Upper lobe of left lung (tissue), 6 donors: ENCODE measurements at places on chromosomes 2 and 18. TPM values are rescaled to one million over a fixed set of nuclear protein-coding genes. Genes with fewer than 3 reads are reported as not detected.

C2orf78 gene
- not detected for total RNA-seq

PLGLB2 gene
- 7.1 TPM for total RNA-seq

UGT1A10 gene
- not detected for total RNA-seq

DNA sequence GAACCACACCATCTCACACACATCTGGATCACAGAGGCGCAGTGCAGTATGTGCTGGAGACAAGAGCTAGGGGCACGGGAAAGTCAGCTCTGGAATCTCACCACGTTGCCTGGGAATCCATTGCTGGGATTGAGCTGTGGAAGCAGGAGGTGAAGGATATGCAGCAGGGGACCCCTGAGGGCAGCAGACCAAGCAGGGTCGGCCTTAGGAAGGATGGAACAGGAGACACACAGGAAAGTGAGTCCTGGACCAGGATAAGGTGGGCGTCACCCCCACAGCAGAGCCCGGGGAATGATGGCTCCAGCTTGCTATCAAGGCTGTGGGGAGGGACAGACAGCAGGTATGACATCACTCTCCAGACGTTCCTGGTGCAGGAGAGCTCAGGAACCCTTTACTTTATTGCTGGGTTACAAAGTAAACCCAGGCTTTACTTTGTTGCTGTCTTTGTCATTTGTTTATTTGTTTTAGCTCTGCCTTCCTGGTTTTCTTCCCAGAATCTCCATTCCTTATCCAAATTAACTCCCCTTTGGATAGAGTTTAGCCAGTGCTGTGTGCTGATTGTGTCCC is 329.8 kb upstream of the MYT1L start:
- H3K4me3 ChIP-seq: no peak overlapping the region
- no peak for DNase-seq
- H3K4me1 ChIP-seq: peaks cover 6% of the 10 kb centered on the region
- H3K36me3 ChIP-seq: no peaks in the 10 kb centered on the region
- no peaks in the 10 kb centered on the region for H3K27me3 ChIP-seq
- H3K27ac ChIP-seq: no peak overlapping the region

- no peaks in the 10 kb centered on the region for H3K36me3 ChIP-seq
- DNase-seq: no peak
- H3K4me1 ChIP-seq: peaks cover 4% of the 10 kb centered on the region
Measured at GRCh38 chr2:72112981-72113846, 34.4 kb downstream of the CYP26B1 start.

- H3K4me3 ChIP-seq: no peak overlapping the region
- DNase-seq: no peak
- H3K27me3 ChIP-seq: no peaks in the 10 kb centered on the region
- H3K4me1 ChIP-seq: no peaks in the 10 kb centered on the region
- H3K36me3 ChIP-seq: no peaks in the 10 kb centered on the region
Measured at GRCh38 chr2:133711806-133712205, 143.5 kb upstream of the NCKAP5 start.

GRCh38 chr2:223731503-223731902 is 105.9 kb downstream of the AP1S3 start:
- H3K4me3 ChIP-seq: no peak overlapping the region
- H3K27me3 ChIP-seq: no peaks in the 10 kb centered on the region
- no peaks in the 10 kb centered on the region for H3K36me3 ChIP-seq
- no peak overlapping the region for H3K27ac ChIP-seq
- no peak for DNase-seq
- H3K4me1 ChIP-seq: no peaks in the 10 kb centered on the region

GRCh38 chr2:238873841-238874240 is 26.0 kb downstream of the TWIST2 start:
- no peaks in the 10 kb centered on the region for H3K27me3 ChIP-seq
- no peaks in the 10 kb centered on the region for H3K36me3 ChIP-seq
- no peak overlapping the region for H3K27ac ChIP-seq
- peaks cover 9% of the 10 kb centered on the region for H3K4me1 ChIP-seq
- DNase-seq: no peak

GRCh38 chr2:100944617-100945432 is 57.3 kb upstream of the RPL31 start:
- H3K27me3 ChIP-seq: no peaks in the 10 kb centered on the region
- DNase-seq: no peak
- no peak overlapping the region for H3K27ac ChIP-seq
- no peak overlapping the region for H3K4me3 ChIP-seq

DNA sequence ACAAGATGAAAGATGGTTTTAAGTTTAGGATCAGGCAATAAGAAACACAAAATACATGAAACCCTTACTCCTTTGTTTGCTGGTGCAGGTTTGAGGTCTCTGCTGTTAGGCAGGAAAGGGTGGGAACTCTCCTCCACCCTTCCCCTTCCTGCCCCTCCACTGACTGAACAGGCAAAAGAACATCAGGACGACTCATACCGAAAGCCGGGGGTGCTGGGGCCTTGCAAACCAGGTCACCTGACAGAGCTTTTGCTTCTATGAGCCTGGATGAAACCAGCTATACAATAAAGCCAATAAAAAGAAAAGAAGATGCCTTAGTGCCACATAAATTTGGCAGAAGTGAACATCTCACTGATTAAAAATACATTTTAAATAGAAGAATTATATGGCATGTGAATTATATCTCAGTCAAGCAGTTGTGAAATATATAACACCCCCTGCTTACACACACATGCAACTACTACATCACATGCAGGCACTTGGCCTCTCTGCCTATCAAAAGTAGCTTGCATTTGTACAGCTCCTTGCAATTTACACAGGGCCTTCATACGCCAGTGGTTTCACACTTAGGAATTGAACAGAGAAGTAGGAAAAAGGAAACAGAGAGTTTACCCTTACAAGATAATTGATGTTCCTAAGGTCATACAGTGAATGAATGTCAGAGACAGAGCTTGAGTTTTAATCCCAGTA is 215.1 kb upstream of the TRIB2 start:
- H3K4me3 ChIP-seq: no peak overlapping the region
- H3K4me1 ChIP-seq: peaks cover 19% of the 10 kb centered on the region
- no peaks in the 10 kb centered on the region for H3K36me3 ChIP-seq
- peak; percentile 60 for DNase-seq

DNA sequence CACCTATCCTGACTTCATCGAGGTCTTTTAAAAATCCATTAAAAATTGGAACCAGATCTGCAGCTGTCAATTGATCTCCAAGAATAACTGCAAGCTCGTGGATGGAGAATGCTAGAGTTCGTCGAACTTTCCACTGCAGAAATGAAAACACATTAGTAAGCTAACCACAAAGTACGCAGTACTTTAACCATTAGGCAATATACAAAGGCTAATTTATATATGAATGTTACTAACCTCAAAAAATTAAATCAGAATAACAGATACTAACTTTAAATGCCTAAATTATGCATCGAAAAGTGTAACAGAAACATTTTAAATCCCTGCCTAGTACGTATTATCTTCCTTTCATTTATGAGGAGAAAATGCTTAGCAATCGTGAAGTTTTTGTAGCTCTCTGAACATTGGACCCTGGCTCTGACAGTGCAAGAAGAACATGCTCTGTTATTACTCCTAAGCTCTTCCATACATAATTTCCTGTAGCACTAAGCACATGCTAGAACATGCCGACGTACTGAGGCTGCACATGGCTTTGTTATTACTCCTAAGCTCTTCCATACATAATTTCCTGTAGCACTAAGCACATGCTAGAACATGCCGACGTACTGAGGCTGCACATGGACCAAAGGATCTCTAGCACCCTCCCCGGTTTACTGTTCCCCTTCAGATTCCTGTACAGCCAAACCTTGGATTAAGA is 57.0 kb downstream of the PPP4R1 start:
- H3K27ac ChIP-seq: no peak overlapping the region
- H3K4me1 ChIP-seq: no peaks in the 10 kb centered on the region
- DNase-seq: no peak
- no peaks in the 10 kb centered on the region for H3K27me3 ChIP-seq
- no peak overlapping the region for H3K4me3 ChIP-seq
- H3K36me3 ChIP-seq: peaks cover 18% of the 10 kb centered on the region

GRCh38 chr2:176161825-176162626 is 4.9 kb downstream of the HOXD3 start:
- no peak overlapping the region for H3K27ac ChIP-seq
- no peak overlapping the region for H3K4me3 ChIP-seq
- H3K27me3 ChIP-seq: no peaks in the 10 kb centered on the region
- no peaks in the 10 kb centered on the region for H3K36me3 ChIP-seq

GRCh38 chr2:107282135-107282534 is 396.2 kb upstream of the ST6GAL2 start:
- no peak overlapping the region for H3K4me3 ChIP-seq
- no peaks in the 10 kb centered on the region for H3K27me3 ChIP-seq
- no peaks in the 10 kb centered on the region for H3K36me3 ChIP-seq
- no peak for DNase-seq

DNA sequence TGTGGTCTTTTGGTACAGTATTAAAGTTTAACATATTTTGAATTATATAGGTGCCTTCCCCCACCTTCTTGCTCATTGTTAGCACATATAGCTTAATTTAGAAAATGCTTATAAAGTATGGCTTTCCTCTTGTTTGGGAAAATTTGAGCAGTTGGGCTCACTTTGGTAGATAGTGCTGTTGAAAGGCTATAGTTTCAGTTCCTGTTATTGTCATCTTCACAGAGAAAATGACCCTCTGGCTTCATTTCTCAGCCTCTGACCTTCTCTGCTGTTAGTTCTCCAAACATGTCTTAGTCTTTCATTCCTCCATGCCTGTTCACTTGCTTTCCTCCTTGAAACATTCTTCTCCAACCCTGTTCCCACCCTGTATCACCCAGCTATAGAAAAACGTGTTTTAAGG is 200.6 kb downstream of the WDR7 start:
- H3K27me3 ChIP-seq: no peaks in the 10 kb centered on the region
- H3K27ac ChIP-seq: no peak overlapping the region
- no peak for DNase-seq
- no peaks in the 10 kb centered on the region for H3K36me3 ChIP-seq

DNA sequence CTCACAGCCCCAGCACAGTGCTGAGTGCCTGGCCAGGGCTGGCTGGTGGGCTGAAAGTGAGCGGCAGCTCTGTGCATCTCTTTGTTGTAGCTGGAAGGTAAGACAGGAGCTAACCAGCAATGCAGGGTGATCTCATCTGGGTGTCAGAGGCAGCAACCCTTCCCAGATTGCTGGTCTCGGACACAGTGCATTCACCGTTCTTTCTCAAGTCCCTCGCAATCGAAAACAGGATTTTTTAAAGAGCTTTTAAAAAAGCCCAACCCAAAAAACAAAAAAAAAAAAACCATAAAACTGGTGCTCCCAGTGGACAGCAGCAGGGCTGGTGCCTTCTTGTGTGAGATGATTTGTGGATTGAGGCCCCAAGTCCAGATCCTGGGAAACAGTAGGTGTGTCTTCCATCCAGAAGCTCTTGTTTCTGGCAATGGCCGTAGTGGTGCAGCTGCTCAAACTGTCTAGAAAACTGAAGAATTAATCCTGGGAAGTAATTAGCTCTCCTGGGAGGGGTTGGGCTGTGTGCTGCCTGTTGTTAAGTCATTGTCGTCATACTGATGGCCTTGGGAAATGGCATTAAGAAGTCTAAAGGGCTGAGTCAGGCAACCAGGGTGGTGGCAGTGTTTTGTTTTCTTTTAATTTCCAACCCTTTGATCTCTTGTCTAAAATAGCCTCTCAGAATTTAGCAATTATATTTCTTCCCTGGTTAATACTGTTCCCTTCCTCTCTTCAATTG is 156.7 kb downstream of the KLHL29 start:
- H3K4me1 ChIP-seq: no peaks in the 10 kb centered on the region
- no peaks in the 10 kb centered on the region for H3K36me3 ChIP-seq
- DNase-seq: no peak
- no peaks in the 10 kb centered on the region for H3K27me3 ChIP-seq
- no peak overlapping the region for H3K4me3 ChIP-seq
- H3K27ac ChIP-seq: no peak overlapping the region

DNA sequence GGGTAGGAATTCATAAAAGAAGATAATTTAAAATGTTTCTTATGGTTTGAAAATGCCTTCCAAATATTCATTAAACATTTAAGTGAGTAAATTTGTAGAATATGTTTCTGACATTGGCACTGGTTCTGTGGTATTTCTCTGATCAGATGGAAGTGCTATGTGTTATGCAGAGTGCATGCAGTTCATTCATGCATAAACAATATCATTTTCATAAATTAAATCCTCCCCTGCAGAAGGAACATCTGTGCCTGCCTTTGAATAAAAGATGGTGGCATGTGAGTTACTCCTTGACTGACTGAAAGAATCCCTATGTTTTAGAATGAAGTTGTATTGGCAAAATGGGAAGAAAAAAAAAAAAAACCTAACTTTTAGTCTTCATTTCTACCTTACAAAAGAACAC is 5.9 kb downstream of the NEUROD1 start:
- H3K27ac ChIP-seq: no peak overlapping the region
- DNase-seq: no peak
- no peak overlapping the region for H3K4me3 ChIP-seq
